ENCODE measurements at places on chromosomes 2 and 18. TPM values are rescaled to one million over a fixed set of nuclear protein-coding genes. Genes with fewer than 3 reads are reported as not detected.

GRCh38 chr2:105489168-105489878 is 90.5 kb upstream of the FHL2 start:
- DNase-seq: no peak

DNA sequence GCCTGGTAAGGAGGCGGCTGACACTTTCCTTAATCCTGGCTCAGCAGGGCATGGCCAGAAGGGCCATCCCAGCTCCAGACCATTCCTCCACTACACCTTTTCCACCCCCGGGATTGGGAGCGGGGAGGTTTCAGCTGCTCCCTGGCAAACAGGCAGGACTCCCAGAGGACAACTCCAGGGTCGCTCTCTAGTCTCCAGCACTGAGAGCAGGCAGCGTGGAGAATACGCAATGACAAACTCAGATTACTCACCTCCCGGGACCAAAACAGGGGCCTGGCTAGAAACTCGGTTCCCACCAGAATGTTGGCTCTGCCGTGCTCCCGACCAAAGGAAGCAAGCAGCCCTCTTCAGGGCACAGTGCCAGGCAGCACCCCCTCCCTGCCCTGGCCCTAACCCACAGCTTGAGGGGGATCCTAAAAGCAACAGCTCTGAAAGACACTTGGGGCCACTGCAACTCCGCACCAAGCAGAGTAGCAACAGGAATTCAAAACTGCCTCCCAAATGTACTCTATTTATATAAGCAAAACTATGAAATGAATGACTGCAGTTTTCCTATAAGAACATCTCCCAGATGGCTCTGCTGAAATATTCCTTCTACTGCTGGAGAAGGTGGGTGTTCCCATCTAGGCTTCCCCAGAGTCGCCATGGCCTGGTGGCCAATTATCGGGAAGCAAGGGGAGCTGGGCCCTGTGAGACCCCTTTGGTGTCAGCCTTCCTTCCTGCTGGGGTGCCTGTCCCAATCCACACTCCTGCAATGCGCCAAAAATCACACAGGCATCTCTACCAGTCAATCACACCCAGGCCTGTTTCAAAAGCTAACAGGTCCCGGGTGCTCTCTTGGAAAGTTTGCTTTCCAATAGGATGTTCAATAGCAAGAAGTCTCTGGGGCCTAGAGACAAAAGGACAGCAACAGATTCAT is 61.2 kb upstream of the POMC start:
- no peak for DNase-seq

- DNase-seq: no peak
Measured at GRCh38 chr2:98833172-98833916, 102.4 kb upstream of the MGAT4A start.

- no peak for DNase-seq
Measured at GRCh38 chr18:46353460-46353859, 249.3 kb downstream of the HAUS1 start.

DNA sequence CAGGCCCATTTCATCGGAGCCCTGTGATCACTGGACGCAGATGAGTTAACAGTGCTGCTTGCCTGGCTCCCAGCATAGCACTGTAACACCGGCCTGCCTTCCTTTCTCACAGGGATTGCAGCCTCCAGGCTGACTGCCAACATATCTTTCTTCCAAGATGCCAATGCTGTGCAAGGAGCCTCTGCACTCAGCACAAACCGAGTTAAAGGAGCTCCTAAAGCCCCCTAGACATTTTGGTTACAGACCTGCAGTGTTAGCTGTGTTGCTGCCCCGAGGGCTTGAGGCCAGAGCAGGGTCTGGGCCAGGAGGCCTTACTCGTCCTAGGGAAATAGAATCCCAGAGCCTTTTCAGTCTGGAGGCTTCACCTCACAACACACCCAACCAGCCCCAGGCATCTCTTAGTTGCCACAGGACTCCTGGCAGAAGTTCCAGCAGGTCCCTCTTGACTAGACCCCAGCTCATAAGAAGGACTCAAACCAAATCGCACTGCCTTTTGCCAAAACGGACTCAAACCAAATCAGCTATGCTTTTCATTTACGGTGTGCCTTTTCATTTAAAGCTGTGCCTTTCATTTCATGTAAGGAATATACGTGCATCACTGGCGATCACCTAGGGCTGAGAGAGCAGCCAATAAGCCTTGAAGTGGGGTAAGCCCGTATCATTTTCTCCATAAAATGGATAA is 58.4 kb upstream of the EML4 start:
- no peak for DNase-seq

DNA sequence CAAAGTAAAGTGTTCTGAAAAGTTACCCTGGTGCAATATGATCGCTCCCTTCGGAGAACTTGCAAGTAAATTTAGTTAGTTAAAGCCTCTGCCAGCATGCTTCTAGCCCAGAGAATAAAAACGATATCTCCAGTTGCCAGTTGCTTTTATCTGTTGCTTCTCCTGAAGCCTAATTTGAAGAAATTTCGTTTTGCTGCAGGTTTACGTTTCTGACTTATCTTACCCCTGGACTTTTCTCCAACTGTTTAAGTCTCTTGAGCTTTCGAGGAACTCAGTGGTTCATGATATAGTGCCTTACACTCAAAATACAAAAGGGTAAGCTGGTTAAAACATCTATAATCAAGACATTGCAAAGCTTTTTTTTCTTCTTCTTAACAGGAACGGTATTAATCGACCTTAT is 131.1 kb downstream of the FAM161A start:
- DNase-seq: no peak

CNDP2 gene
- total RNA-seq: 28.6 TPM

GRCh38 chr2:178628605-178629004 is 148.3 kb downstream of the PLEKHA3 start:
- no peak for DNase-seq

DNA sequence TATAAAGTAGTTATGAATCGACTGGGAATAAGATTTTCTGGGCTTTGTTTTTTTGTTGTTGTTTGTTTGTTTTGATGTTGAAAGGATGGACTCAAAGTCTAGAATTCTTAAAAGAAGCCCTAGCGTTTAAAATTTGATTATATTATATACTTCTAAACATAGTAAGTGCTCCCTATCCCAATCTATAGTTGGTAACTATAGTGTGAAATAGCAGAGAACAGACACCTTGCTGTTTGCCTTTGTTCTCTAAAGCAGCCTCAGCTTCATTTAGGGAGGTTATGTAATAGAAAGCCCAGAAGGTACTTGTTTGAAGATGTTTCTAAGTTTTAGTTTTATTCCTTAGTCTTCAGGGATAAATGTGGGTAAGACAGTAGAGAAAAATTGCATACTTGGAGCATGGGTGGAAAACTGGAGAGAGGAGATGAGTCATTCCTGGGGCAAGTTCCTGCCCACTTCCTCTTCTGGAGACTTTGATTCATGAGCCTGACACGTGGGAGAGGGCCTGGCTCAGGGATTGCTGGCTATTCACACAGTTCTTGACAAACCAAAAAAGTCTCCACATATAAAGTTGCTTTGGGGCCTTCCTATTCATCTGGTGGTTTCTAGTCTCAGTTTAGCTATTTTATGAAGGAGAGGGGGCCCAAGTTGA is 131.9 kb downstream of the MYO1B start:
- DNase-seq: peak; percentile 91

- DNase-seq: no peak
Measured at GRCh38 chr2:64008434-64009009, 10.7 kb downstream of the VPS54 start.

GRCh38 chr2:42128721-42129486 is 40.2 kb upstream of the EML4 start:
- DNase-seq: peak; percentile 43

DNA sequence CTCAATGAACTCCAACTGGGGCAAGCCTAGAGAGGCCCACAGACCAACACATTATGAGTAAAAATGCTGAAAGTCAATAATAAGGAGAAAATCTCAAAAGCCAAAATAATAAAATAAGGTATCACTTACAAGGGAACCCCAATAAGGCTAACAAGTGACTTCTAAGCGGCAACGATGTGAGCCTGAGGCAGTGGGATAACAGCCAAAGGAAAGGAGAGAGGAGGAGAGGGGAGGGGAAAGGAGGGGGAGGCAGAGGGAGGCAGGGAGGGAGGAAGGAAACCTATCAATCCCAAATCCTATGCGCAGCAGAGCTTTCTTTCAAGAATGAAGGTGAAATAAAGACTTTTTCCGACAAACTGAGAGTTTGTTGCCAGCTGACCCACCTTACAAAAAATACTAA is 6.0 kb upstream of the NFATC1 start:
- DNase-seq: no peak

RAD51AP2 gene
- total RNA-seq: not detected

- DNase-seq: no peak
Measured at GRCh38 chr2:30800159-30800558, 7.1 kb downstream of the CAPN13 start.

GRCh38 chr2:41722668-41723369 is 325.0 kb upstream of the PKDCC start:
- no peak for DNase-seq

DNA sequence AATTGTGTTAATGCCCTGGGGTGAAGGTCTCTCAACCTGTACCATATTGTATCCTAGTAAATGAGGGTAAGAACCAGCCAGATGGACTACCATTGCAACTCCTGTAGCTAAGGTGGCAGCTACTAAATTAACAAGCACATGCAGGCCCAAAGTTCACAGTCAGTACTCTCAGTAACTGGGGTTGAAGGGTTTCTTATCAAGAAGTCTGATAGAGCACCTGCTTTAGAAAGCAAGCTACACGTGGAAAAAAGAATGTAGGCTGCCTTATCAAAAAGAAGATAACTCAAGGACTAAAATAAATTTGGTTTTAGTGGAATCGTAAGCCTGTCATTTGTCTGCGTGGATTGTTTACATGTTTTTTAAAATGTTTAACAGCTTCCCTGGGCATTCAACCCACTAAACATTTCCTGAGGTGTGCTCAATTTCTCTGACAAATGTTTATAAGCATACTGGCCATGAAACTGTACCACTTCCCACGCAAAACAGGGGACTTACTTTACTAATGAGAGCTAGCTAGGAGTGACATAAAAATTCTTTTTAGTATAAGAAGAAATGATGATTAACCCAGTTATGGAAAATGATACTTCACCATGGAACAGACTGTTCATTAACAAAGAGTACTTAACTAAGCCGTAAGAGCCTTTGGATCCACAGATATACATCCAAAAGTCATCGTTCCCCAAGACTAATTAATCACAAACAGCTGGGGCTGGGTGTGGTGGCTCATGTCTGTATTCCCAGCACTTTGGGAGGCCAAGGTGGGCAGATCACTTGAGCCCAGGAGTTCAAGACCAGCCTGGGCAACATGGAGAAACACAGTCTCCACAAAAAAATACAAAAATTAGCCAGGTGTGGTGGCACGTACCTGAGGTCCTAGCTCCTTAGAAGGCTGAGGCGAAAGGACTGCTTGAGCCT is 36.5 kb downstream of the LPIN2 start:
- no peak for DNase-seq

GRCh38 chr2:179565807-179566206 is 295.6 kb downstream of the ZNF385B start:
- no peak for DNase-seq

GRCh38 chr2:133607679-133608078 is 39.4 kb upstream of the NCKAP5 start:
- peak; percentile 85 for DNase-seq

- DNase-seq: peak; percentile 58
Measured at GRCh38 chr2:121721926-121722325, 14.7 kb downstream of the NIFK start.

ANKRD62 gene
- not detected for total RNA-seq

DNA sequence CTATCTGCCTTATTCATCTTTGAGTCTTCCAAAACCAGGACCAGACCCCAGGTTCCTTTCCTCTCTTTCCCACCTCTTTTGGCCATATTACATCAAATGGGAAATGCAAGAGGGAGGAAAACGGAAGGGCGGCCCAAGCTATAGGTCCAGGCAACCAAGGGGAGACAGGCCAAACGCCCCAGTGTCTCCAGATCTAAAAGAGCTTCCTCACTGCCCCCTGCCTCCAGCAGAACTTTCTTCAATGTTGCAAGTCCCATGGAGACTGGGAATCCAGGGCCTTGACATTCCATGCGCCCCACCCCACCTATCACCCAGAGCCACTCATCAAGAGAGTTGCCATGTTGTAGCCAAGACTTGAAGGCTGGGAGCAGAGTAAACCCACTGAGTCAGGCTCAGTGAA is 15.4 kb downstream of the TNS1 start:
- DNase-seq: no peak

GRCh38 chr2:39379643-39380524 is 57.2 kb downstream of the MAP4K3 start:
- peak; percentile 28 for DNase-seq

GRCh38 chr2:73614105-73614504 is 28.1 kb downstream of the NAT8 start:
- no peak for DNase-seq

GRCh38 chr2:121191191-121192170 is 93.5 kb downstream of the TFCP2L1 start:
- no peak for DNase-seq

- DNase-seq: no peak
Measured at GRCh38 chr2:42077343-42077742, 29.5 kb downstream of the PKDCC start.

GRCh38 chr2:18265614-18266586 is 294.6 kb downstream of the RDH14 start:
- no peak for DNase-seq

UBXN2A gene
- 13.5 TPM for total RNA-seq

ALPI gene
- total RNA-seq: not detected

STK17B gene
- total RNA-seq: 47.7 TPM

DNA sequence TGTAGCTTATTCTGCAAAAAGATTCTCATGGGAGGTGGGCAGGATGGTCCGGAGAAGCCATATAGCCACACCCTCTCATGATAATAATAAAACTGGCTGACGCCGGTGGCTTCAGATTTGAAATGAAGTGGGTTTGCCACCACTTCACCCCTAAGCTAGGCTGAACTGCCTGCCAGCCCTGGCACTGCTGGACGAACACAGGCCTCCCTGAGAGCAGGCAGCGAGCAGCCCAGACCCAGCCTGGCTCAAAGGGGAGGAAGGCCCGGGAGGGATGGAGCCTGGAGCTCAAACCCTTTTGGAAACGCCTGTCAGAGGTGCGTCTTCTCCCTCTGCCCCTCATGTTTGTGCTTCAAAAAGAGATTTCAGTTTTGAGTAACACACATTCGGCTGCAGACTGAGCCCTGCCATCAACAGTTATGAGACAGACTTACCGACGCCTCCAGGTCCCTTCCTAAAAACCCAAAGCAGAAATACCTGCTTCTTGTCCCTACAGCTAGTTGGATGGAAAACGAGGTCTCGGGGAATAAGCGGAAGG is 71.1 kb upstream of the HPCAL1 start:
- DNase-seq: no peak

GRCh38 chr2:230552181-230552580 is 136.2 kb downstream of the SP100 start:
- peak; percentile 12 for DNase-seq

- DNase-seq: peak; percentile 9
Measured at GRCh38 chr2:58769111-58769863, 528.2 kb upstream of the FANCL start.

DNA sequence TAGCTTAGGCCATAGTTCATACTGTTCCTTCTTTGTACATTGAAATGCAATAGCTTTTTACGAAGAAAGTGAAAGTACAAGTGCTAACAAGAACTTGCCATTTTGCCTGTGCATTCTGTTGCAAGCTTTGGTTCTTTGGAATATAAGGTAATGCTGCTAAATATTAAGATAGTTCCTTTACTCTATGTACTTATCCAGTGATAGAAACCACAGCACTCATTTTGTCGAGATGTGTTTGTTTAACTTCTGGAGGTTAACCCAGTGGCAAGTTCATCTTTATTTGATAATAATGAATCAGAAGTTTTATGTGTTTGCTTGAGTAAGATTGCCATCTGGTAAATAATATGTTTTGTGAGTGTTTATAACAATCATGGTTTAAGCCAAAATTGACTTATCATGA is 373.1 kb upstream of the FANCL start:
- no peak for DNase-seq
